ENCODE measurements at places on chromosomes 7 and 10.
A peak's percentile ranks its signal among the peaks of the same experiment; 100 is the strongest.

GRCh38 chr10:85851325-85851724, 515.3 kb downstream of the GRID1 start:
- DNase-seq = no peak

- no peak for DNase-seq
Measured at GRCh38 chr7:8841171-8841570, 407.8 kb downstream of the NXPH1 start.

GRCh38 chr7:45703911-45704682, 129.9 kb downstream of the ADCY1 start:
- no peak for DNase-seq

GRCh38 chr10:32889631-32890212, 68.3 kb downstream of the ITGB1 start:
- no peak for DNase-seq

DNA sequence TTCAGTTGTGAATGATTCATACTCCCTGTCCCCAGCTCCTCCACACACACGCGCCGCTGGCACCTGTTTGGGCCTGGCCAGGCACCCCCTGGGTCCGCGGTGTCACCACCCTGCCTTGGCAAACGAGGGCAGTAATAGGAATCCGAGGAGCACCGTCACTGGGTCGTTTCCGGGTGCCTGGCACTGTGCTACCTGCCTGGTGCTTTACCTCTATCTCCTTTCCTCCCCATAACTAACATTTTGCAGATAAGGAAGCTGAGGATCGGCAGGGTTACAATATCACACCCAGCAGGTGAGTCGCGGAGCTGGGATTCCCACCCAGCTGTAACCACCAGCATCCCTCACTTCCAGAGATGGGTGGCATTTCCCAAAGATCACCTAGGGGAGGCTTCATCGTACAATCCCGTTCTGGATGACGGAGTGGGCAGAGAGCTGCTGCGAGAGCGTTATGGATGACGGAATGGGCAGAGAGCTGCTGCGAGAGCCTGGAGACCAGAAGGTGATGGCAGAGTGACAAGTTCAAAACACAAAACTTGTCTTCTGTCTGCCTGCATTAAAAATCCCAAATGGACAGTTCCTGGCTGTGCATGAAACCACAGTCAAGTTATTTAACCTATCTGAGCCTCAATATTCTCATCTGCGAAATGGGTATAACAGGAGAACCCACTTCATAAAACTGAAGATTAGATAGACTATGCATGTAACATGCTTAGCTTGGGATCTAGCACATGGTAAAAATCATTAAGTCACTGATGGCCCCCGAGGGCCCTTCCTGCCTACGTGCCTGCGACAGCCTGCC, 1.1 kb upstream of the HSPA12A start:
- DNase-seq = no peak

- no peak for DNase-seq
Measured at GRCh38 chr10:131755200-131755599, 145.6 kb upstream of the PPP2R2D start.

DNA sequence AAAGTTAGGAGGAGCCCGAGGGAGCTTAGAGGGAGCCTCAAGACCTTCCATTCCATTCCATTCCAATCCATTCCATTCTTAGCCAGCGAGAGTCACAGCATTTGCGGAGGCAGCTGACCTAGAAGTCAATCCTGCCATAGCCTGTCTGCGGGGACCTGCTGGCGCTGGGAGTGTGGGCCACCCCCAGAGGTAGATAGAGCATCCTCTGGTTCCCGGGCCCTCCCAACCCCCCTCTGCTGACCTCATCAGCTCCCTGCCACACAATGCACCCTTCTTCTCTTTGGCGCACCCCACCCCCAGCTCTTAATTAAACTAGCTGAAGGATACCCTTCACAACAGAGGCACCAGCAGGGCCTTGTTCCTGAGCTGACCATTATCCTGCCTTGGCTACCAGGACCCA, 152.5 kb upstream of the ZMIZ1 start:
- no peak for DNase-seq

GRCh38 chr7:136293841-136294391, 316.8 kb upstream of the MTPN start:
- DNase-seq = no peak

GRCh38 chr7:3094701-3095445, 51.2 kb upstream of the CARD11 start:
- DNase-seq = no peak

DNA sequence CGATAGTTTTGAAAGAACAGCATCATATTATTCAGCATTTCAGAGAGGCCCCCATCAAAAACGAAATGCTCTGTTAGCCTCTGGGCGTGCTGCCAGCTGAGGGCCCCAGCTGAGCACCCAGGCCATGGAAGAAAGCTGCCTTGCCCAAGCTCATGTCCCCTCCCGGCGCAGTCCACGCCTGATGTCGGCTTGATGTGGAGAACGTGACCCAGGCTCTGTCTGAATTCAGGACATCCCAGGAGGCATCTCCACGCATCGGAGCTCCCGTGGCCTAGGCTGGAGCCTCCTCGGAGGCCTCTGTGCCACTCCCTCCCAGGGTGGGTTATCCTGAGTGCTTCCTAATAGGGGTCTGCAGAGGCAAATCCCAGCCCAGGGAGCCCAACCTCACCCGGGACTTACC, 218.3 kb upstream of the AKR1E2 start:
- DNase-seq = no peak

DNA sequence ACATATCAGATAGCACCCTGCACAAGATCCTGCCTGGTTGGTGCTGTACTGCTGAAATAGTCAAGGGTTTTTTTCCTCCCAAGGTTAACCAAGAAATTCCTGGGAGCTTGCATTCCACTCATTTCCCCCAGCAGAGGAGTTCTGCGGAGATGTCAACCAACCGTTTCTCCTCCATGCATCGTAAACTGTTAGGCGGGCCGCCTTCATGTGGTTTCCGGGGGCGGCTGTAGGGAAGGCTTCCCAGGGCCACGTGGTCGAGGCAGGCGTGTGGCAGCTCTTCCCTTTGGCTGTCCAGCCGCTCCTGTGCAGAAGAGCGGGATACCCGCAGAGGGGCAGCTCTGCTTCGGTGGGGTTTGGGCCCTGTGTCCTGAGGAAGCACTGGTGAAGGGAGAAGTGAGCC, 113.7 kb downstream of the RGS10 start:
- DNase-seq = no peak

DNA sequence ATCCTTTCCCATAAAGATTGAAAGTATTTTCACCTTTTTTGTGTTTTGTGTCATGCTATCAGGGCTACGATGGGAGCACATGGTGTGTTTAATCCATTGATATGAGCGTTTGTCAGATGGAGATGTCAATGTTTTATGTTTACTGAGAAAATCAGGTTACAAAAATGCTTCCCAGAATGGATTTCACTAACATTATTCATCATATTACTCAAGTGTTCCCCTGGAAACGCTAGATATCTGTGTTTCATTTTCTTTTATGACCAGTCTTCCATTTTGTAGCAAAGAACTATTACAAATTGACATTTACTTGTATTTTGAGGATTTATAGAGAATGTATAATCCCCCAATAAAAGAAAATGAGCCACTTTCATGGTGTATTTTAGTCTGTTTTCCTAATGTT, 293.5 kb upstream of the AKR1E2 start:
- DNase-seq = peak; percentile 64

GRCh38 chr7:8155836-8156235, 106.1 kb downstream of the ICA1 start:
- no peak for DNase-seq

GRCh38 chr10:53023411-53023810, 250.8 kb upstream of the MBL2 start:
- DNase-seq = no peak

GRCh38 chr10:30127120-30127541, 67.7 kb upstream of the JCAD start:
- peak; percentile 31 for DNase-seq

- no peak for DNase-seq
Measured at GRCh38 chr10:132615341-132616169, 78.0 kb downstream of the INPP5A start.

- DNase-seq = no peak
Measured at GRCh38 chr7:73681031-73681430, 2.2 kb downstream of the DNAJC30 start.

- DNase-seq = peak; percentile 80
Measured at GRCh38 chr10:17516376-17516775, 62.0 kb upstream of the ST8SIA6 start.

DNA sequence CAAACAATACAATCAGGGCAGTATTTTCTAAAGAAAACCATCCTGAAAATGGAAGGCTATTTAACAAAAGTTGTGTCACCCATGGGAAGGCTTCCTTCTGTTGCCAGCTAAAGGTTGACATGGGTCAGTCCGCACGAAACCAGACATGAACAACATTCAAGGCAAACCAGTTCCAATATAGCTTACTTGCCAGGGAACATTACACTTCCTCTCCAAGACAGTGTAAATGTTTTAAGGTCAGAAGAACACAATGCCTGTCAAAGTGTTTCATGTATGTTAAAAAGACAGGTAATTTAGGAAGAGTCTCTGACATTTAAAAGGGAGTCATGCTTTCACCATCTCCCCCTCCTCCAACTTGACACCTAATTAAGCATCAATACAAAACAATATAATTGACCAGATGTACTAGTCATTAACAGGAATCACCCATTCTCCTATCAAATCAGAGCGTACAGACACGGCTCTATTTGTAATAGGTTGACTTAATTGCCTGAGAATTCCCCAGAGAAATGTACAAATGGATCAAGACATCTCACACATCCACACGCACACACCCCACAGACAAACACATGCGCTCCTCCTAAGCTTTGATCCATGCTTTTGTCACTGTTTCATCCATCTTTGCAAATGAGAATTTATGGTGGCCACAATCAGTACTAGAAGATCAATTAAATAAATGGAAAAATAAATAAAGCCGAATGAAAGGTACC, 69.5 kb downstream of the CACNA2D1 start:
- DNase-seq = no peak

DNA sequence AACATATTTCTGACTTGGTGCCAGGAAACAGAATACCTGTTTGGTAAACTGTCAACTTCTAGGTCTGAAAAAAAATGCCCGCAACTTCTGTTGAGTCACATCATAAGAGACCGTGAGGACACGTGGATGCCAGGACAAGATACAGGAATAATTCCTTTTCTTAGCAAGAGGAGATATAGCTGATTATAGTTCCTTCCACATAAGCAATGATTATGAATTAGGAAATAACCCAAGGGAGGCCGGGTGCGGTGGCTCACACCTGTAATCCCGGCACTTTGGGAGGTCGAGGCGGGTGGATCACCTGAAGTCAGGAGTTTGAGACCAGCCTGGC, 75.2 kb downstream of the CDC123 start:
- DNase-seq = no peak

DNA sequence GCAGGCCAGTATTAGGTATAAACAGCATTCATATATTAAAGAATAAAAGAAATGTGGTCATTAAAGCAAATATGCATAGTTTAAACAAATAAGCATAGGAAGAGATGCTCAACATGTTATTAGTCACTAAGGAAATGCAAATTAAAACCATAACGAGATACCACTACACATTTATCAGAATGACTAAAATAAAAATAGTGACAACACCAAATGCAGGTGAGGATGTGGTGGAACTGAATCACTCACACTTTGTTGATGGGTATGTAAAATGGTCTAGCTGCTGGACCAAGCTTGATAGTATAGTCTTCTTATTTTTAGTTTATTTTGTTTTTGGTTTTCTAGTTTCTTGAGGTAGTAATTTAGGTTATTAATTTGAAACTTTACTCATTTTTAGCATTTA, 242.9 kb downstream of the HGF start:
- DNase-seq = no peak

GRCh38 chr7:13778967-13779366, 210.5 kb downstream of the ETV1 start:
- peak; percentile 21 for DNase-seq

GRCh38 chr7:134845461-134845860, 66.0 kb downstream of the CALD1 start:
- DNase-seq = no peak

All from fibroblast of lung (primary cell).